ENCODE measurements at places on chromosomes 3 and 15. TPM values are rescaled to one million over a fixed set of nuclear protein-coding genes. Genes with fewer than 3 reads are reported as not detected.

- DNase-seq: no peak
Measured at GRCh38 chr3:76869726-76870384, 170.0 kb upstream of the ROBO2 start.

GRCh38 chr3:71360180-71360579 is 223.3 kb downstream of the FOXP1 start:
- DNase-seq: no peak

DNA sequence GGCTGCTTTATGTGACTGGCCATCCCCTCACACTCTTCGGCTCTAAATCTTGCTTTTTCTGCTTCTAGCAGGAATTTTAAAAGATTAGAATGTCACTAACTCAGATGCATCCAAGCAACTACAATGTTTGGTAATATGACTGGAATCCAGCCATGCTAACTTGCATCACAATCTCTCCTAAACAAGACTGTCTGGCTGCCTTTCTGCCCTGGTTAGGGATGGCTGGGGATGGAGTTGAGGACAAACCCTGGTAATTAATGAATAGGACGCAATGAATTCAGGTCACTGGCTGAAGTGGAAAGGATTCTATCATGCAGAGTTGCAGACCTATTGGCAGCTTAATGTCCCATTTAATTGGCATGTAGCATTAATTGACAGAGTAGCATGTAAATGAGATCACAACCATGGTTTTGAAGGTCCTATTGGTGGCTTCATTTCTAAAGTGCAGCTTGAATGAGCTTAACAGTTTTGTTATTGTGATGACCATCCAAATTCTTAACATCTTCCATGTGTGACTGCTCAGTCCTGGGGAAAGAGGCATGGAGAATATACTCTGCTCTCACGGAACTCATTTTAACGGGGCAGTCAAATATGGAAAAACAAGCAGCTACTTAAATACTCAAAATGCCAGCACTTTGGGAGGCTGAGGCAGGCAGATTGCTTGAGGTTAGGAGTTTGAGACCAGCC is 21.7 kb downstream of the NMNAT3 start:
- DNase-seq: no peak

DNA sequence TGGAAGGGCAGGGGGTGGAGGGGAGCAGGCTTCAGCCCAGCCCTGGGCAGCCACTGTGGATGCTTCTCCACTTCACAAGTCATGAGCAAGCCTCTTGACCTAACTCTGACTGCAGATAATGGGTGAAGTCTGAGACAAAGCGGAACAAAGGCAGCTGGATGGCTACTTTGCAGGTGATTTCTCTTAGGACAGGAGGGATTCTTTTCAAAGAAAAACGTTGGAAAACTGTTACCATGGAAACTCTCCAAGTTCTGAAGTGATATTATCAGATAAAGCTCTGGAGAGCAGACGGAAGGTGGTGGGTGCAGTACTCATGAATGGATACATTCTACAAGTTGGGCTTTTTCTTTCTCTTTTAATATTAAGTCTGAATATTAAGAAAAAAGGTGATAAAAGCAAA is 254.2 kb upstream of the SLCO3A1 start:
- DNase-seq: no peak

The ITPKA gene
- 7.8 TPM for total RNA-seq

The CCNB2 gene
- total RNA-seq: not detected

The FEZF2 gene
- total RNA-seq: not detected

The ADAMTSL3 gene
- 10.7 TPM for total RNA-seq

The UACA gene
- total RNA-seq: 57.1 TPM

The GJD2 gene
- total RNA-seq: 0.31 TPM

The SCAANT1 gene
- not detected for total RNA-seq
